ENCODE measurements at places on chromosomes 2 and 18. TPM values are rescaled to one million over a fixed set of nuclear protein-coding genes. Genes with fewer than 3 reads are reported as not detected.

GRCh38 chr2:235461763-235462414 lies 32.0 kb upstream of the AGAP1 start:
- no peak for DNase-seq

DNA sequence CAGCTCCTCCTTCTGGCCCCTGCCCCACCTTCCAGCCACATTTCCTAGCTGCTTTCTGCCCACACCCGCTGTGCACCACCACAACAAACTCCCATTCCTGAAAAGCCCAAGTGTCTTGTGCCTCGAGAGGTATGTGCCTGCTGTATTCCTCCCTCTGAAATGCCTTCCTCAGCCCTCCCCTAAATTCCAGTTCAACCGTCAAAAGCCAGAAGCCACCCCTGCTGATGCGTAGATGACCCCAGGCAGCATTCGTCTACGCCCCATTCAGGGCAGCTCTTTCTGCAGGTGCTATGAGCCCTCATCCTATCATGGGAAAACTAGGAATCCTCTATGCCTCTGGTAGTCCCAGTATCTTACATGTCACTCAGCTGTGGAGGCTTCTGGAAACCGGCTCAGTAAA lies 71.7 kb downstream of the DNMT3A start:
- DNase-seq = no peak

DNA sequence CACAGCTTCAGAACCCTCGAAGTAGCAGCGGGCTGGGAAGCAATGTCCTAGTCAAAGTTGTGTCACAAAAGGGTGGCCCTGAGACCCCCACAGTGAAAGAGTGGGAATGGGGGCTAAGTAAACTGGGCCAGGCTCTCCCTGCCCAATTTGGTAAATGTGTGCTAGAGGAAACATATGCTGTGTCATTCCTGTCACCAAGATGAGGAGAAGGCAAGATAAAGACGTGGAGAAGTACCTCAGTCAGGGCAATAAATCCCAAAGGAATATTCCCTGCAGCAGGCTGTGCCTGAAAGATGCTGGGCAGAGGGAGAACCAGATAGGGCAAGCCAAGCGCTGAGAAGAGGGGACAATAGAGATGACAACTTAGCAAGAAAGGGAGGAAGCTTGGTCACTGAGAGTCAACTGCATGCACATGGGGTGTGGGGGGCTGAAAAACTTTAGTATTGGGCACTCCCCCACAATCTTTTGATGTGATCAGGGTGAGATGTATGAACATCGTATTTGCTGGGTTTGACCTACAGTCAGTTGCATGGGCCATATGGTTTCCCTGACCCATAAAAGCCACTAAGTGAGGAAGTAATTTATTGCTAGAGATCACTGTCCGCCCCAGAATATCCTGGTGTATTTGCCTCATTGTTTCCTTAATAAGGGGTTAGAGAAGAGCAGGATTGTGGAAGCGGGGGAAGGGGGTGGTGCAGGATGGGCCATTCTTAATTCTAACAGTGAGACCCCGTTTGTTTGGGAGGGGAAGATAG lies 49.9 kb upstream of the CXCR4 start:
- no peak for DNase-seq

- DNase-seq = no peak
Observed at GRCh38 chr18:75111760-75112159, 97.2 kb downstream of the PTGR3 start.

GRCh38 chr18:43578211-43578610 lies 300.9 kb upstream of the SYT4 start:
- no peak for DNase-seq

GRCh38 chr2:54903736-54904554 lies 146.3 kb downstream of the RTN4 start:
- no peak for DNase-seq

Gene PAIP2B
- total RNA-seq = 127 TPM

DNA sequence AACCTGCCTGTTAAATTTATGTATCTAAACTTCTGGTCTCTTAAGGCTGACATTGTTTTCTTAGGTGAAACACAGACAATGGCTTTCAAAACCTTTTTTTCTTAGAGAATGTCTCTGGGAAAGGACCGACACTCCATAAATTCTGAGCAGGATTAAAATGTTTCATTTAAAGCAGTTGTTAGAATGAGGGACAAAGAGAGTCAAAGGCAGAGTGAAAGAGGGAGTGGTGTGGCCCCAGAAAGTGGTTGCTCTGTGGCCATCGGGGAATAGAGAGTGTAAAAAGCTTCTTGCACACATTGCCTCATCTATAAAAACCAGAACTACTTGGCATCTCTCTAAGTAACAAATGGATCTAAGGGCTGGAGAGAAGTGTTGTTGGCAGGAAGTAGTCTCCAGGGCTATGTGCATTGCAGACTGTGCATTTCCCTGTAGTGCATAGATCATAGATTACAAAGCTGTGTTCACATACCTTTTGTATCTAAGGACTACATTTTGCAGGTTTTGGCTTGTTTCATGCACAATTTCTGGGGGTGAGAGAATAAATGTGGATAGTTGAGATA lies 3.6 kb downstream of the RPRM start:
- no peak for DNase-seq

Gene TUBA4B
- not detected for total RNA-seq

GRCh38 chr2:26946841-26947784 lies 23.3 kb upstream of the MAPRE3 start:
- no peak for DNase-seq

DNA sequence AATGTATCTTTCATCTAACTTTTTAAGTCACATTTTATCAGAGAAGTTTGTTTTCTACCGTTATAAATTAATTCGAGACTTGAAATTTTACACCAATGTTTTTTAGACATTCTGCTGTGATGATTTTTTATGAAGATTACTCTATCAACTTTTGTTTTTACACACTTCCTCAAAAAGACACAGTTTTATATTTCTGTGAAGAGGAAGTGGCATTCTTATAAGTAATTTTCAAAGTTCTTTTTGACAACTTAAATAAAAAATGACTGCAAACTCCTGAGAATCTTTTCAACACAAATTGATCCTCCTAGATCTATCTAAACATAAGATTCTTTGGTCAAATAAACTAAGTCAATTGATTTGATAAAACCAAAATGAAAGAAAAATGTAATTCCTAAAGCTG lies 13.7 kb downstream of the ANKRD44 start:
- no peak for DNase-seq

Gene SUCLG1
- total RNA-seq = 73.6 TPM

Gene TEKT4
- total RNA-seq = not detected

Gene CDK5R2
- total RNA-seq = 70.2 TPM

Gene GRB14
- total RNA-seq = 5.3 TPM

DNA sequence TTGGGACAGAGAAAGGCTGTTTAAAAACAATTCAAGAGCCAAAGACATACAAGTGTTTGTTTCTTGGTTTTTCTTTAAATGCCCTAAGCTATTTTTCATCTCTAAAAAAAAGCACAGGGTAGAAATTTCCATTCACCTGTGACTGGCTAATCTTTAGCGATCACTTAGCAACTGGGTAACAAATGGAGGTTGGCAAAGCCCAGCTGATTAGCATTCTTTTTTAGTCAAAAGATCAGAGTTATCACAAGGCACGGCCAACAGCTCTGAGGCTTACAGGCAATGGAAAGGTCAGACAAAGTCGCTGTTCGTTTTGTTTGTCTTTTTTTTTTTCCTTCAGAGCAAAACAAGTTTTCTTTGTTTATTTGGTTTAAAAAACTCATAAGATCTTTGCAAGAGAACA lies 29.0 kb upstream of the TTR start:
- DNase-seq = no peak

Data from dorsolateral prefrontal cortex (tissue), 122 donors.